ENCODE measurements at places on chromosomes 7 and 10.

GRCh38 chr10:79444199-79445119, 965 bp downstream of the ZCCHC24 start:
- no peak for DNase-seq

GRCh38 chr7:7897509-7897908, 71.1 kb upstream of the GLCCI1 start:
- no peak for DNase-seq

GRCh38 chr10:23202779-23203178, 10.7 kb downstream of the PTF1A start:
- DNase-seq, result no peak

DNA sequence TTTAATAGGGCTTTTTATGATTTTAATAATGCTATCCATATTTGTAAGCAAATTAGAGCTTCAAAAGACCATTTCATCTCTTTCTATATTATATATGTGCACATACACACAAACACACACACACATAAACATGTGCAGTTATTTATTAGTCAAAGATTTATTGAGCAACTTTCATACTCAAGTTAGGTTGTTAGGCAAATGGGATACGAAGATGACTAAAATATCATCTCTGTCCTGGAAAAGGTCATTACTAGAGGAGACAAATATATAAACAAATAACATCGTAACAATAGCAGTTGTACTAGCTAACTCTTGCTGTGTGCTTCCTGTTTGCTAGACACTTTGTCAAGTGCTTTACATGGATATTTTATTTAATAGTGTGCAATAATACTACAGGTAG, 307.9 kb downstream of the SNX13 start:
- no peak for DNase-seq

DNA sequence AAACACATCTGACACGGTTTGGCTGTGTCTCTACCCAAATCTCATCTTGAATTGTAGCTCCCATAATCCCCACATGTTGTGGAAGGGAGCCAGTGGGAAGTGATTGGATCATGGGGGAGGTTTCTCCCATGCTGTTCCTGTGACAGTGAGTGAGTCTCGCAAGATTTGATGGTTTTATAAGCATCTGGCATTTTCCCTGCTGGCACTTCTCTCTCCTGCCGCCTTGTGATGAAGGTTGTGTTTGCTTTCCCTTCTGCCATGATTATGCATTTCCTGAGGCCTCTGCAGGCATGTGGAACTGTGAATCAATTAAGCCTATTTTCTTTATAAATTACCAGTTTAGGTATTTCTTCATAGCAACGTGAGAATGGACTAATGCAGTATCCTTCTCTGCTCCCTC, 5.9 kb upstream of the HTR5A start:
- no peak for DNase-seq

- no peak for DNase-seq
Measured at GRCh38 chr10:20855398-20856038, 41.6 kb downstream of the NEBL start.

DNA sequence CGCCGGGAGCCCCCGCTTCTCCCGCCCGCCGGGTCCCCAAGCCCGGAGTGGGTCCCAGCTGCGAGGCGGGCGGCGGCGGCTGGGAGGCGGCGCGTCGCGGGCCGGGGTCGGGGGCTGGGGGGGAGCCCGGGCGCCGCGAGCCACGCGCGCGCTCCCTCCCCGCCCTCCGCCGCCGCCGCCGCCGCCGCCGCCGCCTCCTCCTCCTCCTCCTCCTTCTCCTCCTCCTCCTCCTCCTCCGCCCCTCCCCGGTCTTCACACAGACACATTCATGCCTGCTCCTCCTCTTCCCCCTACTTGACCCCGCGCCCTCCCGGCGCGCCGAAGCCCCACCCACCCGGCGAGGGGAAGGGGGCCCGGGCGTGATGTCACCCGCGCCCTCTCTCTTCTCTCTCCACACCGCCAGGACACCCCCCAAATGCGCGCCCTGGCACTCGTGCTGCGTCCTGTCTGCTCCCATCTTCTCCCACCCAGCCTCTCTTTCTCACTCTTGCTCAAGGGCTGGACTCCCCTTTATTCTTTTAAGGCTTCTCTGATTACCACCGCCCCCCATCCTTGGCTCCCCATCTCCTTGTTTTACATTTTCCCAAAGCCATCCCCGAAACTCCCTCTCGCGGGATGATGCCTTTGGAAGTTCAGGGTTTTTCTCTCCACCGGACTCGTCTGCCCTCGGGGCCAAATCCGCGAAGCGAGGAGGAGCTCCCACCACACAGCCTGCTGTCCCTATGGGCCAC, 967 bp upstream of the GLI3 start:
- DNase-seq, result no peak

GRCh38 chr7:55069271-55069792, 50.5 kb downstream of the EGFR start:
- DNase-seq, result no peak

GRCh38 chr7:43674559-43675436, 54.5 kb downstream of the COA1 start:
- DNase-seq, result no peak

DNA sequence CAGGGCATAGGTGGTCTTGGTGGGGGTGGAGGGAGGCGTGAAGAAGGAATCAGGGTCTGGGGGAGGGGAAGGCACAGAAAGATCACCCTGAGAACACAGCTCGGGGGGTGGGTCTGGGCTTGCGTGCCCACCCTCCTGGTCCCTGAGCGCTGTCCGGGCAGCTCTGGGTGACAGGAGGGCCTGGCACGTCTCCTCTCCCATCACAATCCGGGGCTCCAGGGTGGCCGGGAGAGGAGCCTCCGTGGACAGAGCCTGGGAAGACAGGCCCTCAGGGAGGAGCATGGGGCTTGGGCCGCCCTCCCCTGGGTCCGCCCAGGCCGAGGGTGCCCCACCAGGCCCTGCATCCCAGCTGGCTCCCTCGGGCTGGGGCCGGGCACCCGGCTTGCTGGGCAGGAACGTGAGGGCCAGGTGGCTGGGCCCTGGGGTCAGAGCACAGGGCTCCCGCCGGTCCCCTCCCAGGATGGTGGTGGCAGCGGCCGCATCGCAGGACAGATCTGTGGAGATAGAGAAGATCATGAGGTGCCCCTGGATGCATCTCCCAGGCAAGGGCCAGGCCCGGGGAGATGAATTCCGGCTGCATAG, 3.1 kb downstream of the NACAD start:
- DNase-seq, result no peak

- DNase-seq, result no peak
Measured at GRCh38 chr10:105718207-105718995, 1077.3 kb downstream of the SORCS3 start.

GRCh38 chr10:51397695-51398094, 301.7 kb downstream of the CSTF2T start:
- no peak for DNase-seq

GRCh38 chr10:34575882-34576281, 239.2 kb downstream of the PARD3 start:
- DNase-seq, result no peak

DNA sequence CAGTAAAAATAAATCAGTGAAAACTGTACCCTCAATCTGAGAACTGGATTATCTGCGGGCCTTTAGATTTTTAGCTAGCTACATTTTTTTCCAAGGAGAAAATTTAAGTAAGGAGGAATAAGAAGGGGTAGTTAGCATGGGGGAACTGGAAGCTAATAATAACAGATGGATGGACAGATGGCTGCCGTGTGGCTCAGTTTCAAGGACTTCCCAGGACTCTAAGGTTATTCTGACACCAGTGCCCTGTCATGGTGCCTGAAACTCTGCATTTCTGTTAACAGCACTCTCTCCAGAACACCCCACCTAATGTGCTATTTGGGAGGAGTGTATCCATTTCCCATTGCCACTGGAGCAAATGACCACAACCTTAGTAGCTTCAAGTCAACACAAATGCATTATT, 75.7 kb upstream of the PDE1C start:
- no peak for DNase-seq

DNA sequence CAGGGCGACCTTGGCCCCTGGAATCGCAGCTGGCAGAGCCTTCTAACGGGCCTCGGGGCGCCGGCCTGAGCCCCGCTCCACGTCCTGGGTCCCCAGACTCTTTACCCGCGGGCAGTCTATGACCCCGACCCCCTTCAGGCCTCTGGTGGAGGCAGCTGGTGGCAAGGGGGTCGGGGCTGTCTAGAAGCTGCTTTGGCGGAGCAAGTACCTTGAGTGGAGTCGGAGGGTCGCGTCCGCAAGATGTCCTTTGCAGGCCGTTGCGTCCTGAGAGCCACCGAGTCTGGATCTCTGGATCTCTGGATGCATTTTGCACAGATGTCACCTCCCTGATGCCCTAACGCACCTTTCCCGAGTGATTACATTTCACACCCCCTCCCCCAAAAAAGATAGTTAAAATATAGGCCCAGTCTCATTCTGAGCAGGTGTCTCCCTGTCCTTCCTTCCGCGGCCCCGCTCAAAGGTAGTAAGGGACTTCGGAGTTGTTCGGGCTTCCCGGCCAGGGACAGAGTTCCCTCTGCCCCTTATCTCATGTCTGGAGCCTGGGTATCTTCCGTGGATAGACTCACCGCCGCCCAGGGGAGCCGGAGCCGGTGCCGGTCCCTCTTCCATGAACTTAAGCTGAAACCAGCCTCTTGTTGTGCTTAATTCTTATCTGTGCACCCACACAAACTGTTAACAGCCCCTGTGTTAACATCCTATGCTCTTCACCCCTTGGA, 457 bp downstream of the ACADSB start:
- DNase-seq, result no peak

DNA sequence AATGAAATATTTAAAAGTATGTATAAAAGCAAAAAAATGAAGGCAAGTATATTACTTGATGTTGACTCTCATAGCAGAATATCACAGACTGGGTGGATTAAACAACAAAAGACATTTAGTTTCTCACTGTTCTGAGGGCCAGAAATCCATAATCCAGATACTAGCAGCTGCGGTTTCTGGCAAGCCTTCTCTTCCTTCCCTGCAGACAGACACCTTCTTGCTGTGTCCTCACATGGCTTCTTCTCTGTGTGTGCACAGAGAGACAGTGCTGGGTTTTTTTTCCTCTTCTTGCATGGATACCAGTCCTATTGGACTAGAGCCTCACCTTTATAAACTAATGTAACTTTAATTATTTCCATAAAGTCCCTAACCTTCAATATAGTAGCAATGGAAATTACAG, 127.9 kb upstream of the AKR1E2 start:
- no peak for DNase-seq

DNA sequence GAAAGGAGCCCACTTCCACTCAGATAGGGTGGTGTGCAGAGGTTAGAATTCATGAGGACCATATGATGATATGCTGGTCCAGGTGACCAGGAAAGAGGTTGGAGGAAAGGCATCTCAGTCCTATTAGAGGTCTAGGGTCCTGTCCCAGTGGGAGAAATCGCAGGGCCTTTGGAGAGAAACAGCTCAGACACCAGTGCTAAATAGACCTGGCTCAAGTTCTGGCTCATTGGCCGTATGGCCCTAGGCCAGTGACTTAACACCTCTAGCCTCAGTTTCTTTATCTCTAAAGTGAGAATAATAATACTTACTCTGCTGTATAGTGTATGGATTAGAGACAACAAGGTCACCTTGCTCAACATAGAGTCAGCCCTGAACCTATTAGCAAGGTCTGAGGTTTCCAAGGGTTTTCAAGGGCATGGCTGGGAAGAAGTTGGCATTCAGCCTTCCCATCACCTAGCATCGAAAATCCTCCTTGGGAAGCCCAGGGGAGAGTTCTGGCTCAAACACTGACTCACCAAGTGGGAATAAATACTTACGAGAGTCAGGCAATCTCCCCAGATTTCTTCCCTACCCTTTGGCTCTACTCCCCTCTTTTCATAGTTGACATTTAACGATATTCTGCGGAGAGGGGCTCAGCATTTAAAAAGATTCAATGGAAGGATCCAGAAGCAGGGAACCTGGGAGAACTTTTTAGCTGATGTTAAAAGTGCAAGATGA, 473.1 kb upstream of the PODXL start:
- DNase-seq, result no peak

DNA sequence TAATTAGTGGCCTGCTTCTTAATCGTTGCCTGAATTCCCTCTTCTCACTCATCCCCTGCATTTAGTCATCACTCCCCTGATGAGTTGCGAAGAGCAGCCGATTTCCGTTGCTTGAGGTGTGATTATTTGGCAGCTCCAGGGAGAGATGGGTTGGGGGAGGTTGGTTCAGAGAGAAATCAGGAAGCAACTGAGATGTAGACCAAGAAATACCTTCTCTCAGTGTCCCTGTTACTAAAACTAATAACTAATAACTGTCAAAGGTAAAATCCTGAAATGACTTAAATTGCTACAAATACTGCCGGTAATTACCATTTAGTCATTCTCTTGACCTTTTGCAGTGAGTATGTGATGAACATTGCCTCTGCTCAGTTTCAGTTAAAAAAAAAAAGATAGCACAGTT, 76.9 kb downstream of the ELMO1 start:
- DNase-seq, result no peak

DNA sequence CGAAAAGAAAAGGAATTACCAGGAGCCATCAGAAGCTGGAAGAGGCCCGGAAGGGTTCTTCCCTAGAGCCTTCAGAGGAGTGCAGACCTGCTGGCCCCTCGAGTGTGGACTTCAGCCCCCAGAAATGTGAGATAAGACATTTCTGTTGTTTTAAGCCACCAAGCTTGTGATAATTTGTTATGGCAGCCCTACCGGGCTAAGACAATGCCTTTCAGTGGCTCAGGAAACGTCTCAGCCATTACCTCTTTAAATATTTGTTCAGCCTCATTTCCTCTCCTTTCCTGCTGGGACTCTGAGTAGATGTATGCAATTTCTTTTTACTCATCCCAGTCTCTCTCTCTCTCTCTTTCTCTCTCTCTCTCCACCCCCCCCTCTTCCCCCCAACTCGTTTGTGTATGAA, 174.7 kb upstream of the GRB10 start:
- no peak for DNase-seq

DNA sequence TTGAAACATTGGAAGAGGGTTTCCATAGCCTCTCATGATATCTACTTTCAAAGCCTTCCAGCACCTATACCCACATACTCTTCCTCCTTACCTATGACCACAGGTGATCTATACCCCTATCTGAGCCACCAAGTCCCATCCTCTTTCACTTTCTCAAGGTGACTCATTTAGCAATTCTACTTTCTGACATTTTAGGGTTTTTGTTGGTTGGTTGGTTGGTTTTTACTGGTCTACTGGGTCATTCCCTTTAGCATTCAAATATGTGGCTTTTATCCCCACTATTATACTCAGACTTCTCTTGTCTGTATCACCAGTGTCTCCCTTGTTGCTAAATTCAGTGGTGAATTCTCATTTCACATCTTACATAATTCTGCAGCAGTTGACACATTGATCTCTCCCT, 130.4 kb upstream of the STEAP4 start:
- no peak for DNase-seq

DNA sequence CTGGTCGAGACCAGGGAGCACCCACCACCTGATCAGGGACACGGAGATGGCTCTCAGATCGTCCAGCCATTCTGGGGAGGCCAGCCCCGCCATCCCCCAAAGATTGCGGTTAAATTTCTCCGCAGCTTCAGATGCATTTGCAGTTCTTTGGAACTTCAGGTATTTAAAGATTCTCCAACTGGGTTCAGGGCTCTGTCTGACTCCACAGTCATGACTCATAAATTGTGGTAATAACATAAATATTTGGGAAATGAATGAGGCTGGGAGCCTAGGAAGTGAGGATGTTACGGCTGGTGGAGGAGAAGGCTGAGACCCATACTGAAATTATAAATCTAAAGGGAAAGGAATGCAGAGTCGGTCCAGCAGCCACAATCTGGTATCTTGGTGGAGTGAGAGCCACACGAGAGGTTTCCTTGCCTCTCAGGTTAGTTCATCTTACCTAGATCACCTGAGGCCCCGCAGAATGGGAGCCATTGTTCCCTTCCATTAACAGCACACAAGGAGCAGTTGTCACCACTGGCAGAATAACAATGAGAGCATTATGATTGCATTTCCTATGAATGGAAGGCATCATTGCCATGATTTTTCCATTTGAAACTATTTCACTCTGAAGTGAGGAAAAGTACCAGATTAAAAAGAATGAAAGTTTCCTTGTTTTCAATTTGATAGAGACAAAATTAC, 26.7 kb upstream of the DNAJB6 start:
- no peak for DNase-seq

Measured in central memory CD8-positive, alpha-beta T cell (primary cell).